ELR (cell line): ENCODE measurements at places on chromosomes 16 and 17.

DNA sequence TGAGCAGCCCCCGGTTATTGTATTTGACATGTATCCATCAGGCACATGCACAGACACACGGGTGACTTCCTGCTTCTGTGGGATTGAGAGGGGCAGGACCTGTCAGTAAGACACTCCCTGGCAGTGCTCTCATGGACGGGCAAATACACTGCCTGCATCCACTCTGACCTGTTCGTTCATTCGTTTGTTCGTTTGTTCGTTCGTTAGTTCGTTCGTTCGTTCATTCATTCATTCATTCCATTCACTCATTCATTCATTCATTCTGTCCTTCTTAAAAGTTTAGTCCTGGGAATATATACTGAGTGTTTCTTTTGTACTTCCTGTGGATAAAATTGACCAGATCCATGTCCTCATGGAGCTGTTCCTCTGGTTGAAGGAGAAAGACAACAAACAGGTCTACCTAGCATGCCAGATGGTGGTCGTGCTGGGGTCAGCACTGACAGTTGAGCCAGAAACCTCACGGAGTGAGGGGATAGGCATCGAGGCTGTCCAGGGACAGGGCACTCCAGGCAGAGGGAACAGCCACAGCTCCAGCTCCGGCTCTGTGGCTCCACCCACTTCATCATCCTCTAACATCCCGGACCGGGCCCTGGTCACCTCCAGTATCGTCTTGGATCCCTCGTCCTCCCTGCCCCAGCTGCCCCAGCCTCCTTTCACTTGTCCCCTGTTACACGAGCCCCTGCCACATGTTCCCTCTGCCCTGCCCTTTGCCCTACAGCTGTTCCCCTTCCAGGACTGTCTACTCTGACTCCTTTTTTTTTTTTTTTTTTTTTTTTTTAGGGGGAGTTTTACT, 336.1 kb downstream of the CPPED1 start:
- DNase-seq = no peak

- DNase-seq = no peak
Measured at GRCh38 chr17:30414486-30414885, 35.8 kb downstream of the CPD start.

GRCh38 chr17:1865252-1866037, 35.6 kb downstream of the RPA1 start:
- peak; percentile 49 for DNase-seq

DNA sequence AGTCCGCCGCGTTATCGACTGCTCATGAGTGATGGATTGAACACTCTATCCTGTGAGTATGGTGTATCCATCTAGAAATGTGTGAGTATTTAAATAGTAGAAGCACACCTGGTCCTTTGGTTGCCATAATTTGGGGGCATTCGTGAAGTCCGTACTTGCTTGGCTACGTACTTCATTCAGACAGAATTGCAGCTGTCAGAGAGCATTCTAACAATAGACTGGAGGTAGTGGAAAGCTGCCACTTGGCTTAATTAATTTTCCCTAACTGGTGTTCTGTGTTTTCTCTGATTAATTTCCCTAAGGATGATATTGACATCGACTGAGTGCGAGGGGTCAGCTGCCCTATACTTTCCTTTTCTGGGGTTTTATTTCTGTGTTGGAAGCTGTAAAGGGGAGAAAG, 14.1 kb downstream of the RPA1 start:
- DNase-seq = no peak

DNA sequence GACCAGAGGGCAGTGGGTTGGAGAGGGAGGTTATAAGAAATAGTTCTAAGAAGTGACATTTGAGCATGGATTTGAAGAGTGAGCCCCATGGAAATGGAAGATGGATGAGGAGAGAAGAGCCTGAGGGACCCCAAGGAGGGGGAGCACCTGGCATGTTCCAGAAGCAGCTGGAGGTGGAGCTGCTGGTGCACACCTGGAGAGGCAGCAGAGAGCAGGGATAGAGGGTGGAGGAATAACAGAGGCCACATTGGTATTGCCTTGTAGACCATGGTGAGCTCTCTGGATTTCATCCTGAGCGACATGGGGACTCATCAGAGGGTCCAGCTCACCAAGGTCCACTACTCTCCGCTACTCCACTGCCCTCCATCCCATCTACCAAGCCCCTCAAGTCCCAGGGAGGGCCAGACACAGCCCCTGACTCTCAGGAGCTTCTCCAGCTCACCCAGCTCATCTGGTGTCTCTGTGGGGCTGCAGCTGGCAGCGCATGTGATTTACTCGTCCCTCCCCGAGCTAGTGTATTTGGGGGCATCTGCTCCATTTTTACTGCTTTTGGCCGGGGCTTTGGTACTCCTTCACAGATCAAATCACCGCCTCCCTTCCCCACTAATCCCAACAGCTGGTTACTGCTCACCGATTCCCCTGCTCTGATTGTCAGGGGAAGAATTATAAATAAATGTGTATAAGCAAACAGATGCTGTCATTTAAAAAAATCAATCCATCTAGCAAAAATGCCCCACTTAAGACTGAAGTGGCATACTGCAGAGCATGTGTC, 22.1 kb upstream of the KDM8 start:
- no peak for DNase-seq

DNA sequence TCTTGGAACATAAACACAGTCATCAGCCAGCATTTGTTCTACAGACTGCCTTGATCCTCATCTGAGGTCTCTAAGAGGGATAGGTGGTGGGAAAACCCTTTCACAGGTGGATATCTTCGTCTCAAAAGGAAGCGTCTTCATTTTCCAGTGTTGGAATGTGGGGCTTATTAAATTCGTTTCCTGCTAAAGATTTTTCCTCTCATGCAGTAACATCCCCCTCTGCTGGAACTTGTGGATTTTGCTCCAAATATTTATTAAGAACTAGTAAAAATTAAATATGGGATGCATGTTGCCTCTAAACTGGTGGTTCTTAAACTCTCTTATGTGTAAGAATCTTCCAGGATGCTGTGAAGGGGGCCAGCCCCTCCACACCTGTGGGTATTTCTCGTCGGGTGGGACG, 20.1 kb upstream of the MLYCD start:
- DNase-seq = peak; percentile 78

- DNase-seq = no peak
Measured at GRCh38 chr17:59355702-59356325, 24.4 kb downstream of the YPEL2 start.

DNA sequence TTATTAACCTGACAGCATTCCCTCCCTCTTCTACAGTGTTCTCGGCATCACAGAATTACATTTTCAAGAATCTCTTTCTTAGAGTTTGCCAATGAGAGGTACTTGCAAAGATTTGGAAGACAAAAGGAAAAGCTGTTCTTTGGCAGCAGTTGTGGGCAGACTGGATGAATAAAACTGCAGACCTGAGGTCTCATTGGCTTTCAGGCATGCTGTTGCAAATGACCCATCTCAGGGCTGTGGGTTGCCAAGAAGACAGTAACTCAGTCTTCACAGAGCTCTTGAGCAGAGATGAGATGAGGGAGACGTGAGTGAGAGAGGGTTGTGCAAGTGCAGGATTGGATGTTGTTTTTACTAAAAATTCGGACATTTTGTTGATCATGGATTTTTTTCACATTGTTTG, 11.3 kb upstream of the USP31 start:
- DNase-seq = no peak

DNA sequence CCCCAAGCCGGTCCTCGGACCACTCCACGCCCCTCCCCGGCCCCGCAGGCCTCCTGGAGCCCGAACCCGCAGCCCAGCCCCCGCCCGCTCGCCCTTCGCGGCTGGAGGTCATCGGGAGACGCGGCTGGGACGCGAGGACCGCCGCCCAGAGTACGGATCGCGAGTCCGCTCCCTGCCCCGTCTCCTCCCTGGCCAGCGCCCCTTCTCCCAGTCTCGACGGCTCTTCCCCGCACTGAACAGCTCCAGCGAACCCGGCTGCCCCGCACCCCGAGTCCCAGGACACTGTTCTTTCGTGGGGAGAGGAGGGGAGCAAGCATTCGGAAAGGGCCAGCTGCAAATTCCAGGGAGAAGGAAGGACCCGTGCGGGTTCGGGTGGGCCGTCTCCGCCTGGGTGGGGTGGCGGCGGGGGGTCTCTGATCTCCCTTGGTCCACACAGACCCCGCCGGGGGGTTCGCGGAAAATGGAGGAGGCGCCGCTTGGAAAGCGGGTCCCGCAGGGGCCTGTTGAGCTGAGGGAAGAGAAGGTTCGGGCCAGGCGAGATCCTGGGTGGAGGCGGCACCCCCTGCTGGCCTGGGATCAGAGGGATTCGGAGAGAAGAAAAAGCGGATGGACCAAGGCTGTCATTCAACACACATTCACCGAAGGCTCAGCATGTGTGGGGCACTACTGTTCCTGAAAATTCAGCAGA, 632 bp upstream of the RTN4RL1 start:
- peak; percentile 83 for DNase-seq

DNA sequence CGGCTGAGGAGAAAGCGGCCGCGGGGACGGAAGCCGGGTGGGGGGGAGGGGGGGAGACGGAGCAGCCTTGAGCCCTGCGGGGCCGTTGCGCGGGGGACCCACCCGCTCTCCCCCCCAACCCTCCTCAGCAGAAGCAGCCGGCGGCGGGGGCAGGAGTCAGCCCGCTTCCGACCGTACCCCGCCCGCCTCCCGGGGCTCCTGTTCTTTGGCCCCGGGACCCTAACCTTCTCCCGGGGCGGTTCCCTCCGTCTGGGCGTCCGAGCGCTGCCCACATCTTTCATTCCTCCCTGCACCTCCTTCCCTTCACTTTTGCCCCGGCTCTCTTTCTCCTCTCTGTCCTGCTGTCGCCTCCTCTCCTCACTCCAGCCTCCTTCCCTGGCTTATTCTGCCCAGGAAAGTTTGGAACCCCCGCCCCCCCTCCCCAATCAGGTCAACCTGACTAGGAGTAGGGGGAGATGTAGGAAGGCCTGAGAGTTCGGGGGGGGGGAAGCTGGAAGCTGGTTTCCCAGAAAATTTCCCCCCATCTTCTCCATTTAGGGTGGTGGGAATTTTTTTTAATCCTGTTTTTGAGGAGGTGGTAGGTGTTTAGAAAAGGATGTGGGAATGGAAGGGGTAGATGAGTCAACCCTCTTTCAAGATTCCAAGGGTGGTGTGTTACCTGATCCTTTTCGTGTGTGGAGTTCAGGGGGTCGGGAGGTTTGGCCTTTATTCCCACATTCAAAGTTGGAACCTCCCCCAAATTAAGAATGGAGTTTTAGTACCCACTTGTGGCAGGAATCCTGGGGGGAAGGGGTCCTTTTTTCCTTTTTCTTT, 427 bp upstream of the NLK start:
- DNase-seq = peak; percentile 55

DNA sequence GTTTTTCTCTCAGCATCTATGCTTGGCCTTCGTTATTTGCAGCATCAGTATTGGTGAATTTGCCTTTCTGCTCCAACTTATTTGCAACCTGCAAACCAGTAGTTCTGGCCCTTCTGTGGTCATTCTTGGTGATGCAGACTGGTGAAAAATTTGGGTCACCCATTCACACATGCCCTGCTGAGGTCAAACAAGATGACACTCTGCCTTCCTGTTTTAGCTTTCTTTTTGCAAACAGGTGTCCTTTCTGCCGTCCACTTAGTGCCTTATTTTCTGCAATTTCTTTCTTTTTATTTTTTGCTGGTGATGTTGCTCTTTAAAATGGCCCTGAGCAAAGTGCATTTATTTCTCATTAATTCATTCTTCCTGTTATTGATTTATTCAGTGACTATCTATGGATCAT, 31.3 kb downstream of the PLCG2 start:
- DNase-seq = no peak

- DNase-seq = peak; percentile 10
Measured at GRCh38 chr16:2663553-2664546, 18.5 kb upstream of the KCTD5 start.

DNA sequence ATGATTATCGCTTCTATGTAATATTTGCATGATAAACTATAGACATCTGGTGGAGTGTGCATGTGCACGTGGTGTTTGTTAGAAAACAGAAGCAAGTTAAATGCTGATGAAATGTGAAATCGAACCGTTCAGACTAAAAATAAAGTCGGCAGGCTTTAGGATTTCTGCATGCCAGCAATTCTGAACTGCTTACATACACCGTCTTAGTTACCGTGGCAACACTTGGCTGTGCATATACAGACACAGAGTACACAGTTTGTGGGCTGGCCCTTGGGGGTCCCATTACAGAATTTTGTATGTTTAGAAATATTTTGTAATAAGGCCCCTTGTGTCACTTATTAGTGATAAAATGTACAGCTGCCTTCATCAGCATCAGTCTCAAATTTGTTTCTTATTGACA, 605.5 kb downstream of the RBFOX1 start:
- DNase-seq = no peak

- no peak for DNase-seq
Measured at GRCh38 chr16:69935740-69936139, 15.4 kb upstream of the CLEC18A start.

DNA sequence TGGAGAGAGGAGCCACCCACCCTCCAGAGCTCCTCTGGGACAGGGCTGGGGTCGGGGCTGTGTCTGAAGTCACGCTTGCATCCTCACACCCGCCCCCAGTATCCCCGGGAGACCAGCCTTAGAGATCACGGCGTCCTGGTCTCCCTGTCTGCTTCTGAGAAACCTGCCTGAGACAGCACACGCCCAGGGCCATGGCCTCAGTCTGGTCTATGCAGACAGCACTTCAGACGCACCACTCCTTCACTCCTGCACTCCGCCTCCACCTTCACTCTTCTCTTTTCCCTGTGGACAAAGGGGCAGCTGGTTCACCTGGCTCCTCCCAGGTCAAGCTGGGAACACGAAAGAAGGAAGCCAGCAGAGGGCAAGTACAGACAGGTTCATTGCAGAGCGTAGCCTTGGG, 248.0 kb upstream of the GSE1 start:
- no peak for DNase-seq

DNA sequence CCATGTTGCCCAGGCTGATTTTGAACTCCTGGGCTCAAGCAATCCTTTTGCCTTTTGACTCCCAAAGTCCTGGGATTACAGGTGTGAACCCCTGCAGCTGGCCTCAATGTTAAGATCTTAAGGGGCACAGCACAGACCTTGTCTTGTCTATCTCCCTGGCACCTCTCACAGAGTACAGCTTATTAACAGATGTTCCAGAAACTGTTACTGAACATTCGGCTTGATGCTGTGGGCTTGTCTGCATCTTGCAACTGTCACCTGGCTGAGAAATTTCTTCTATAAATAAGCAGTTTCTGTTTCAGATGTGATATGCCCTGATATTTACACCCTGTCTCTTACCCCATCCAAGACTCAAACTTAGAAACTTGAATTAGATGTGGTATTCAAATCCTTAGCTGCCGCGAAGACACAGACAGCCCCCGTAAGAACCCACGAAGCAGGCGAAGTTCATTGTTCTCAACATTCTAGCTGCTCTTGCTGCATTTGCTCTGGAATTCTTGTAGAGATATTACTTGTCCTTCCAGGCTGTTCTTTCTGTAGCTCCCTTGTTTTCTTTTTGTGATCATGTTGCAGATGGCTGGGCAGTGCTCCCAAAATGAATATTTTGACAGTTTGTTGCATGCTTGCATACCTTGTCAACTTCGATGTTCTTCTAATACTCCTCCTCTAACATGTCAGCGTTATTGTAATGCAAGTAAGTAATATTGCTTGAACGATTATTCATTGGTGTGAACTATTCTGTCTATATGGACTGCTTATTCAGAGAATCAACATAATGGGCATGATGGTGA, at the start of gene TNFRSF17:
Gene TNFRSF17 (plus strand): TSS at position 450 of the 791 bp plus-strand sequence. CDS start 115 bp downstream, at position 565.
- no peak for DNase-seq

- DNase-seq = no peak
Measured at GRCh38 chr17:39715375-39716072, 14.8 kb downstream of the MIEN1 start.

GRCh38 chr17:42421507-42422338, 1.3 kb downstream of the CAVIN1 start:
- peak; percentile 90 for DNase-seq
